ENCODE measurements at places on chromosomes 1 and 21.

- no peak for DNase-seq
Observed at GRCh38 chr21:46050668-46051378, 47.1 kb upstream of the COL6A2 start.

GRCh38 chr1:229131243-229132105 is 139.4 kb upstream of the RAB4A start:
- DNase-seq = no peak

- no peak for DNase-seq
Observed at GRCh38 chr1:224300346-224300745, 29.6 kb downstream of the NVL start.

- DNase-seq = no peak
Observed at GRCh38 chr1:225923381-225923691, 714 bp downstream of the PYCR2 start.

DNA sequence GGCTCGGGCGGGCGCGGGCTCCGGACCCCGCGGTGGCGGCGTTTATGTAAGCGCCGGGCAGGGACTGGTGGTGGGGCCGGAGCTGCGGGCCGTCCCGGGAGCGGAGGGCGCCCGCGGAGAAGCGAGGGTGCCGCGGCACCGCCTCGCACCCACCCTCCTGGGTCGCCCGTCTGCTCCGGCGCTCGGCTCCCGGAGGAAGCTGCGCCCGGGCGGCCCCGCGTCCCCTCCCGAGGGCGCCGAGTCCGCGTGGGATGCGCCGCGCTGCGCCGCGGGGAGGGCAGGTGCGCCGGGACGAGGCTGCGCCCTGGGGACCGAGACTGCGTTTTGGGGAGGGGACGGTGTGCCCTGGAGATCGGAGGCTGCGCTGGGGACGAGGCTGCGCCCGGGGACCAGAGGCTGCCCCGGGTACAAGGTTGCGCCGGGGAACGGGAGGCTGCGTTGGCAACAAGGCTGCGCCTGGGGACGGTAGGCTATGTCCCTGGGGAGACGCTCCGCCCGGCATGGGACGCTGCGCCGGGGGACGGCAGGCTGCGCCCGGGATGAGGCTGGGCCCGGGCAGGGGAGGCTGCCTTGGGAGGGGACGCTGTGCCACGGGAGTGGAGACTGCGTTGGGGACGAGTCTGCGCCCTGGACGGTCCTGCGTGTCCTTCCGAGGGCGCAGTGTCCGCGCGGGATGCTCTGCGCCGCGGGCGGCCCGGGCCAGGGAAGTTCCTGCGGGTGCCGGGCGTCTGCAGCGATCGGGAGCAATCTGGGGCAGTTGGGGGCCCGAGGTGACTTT is 627 bp downstream of the ADARB1 start:
- no peak for DNase-seq

GRCh38 chr1:113128116-113128515 is 55.1 kb downstream of the LRIG2 start:
- DNase-seq = no peak

DNA sequence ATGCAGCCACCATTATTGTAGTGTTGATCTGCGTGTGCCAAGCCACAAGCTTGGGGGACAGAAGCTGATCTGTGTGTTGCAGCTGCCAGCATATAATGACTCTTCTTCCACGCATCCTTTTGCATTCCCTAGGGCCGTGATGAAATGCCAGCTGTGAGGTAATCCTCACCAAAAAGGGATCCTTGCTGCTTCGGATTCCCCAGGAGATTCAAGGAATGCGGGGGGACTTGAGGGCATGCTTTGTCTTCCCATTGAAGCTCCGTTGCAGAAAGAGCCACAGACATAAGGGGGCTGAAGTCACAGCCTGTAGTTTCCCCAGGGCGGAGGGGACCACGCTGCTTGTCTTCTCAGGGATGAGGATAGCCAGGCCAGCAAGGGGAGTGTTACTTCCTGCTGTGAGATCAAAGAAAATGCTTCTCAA is 281.6 kb upstream of the FMN2 start:
- no peak for DNase-seq

DNA sequence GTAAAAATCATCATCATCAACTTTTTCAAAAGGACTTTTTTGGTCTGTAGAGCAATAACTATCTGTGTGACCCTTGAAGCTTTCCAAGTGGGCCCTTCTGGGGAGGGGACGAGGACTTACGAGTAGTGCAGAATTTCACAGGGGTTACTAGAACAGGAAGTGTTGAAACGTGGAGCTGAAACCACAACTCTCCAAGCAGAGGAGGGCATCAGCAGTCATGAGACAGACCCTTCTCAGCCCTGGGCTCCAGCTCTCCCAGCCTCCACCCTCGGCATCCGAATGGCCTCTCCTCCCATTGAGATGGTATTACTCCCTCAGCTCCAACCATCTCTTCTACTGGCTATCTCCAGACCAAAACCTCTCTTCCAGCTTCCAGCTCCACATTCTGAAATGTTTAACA is 3.6 kb downstream of the FAM89A start:
- no peak for DNase-seq

DNA sequence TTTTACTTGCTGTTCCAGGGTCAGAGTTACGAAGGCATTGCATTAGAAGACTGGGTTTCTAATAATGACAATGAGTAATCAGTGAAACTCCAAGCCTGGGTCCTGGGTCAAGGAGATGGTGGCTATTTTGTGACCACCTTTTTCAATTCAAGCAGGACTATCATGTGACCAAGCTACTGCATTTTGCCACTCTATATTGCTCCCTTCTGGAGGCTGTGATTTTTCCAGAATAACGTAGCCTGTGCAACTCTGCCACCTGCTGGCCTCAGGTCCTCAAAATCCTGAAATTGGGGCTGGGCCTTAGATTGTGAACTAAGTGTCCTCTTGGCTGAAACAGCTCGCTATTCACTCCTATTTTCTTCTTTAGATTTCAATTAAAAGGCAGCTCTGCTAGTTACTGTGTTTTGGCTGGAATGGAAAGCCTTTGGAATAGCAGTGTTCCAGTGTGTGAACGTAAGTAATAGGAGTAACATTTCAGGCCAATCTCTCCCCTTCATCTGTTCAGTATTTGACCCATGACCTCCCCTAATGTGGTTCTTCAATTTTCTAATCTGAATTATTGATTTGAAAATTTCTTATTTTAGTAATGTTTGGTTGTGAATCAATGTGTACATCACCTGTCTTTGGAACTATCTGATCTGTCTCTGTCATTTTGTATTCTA is 52.9 kb upstream of the CD46 start:
- no peak for DNase-seq

DNA sequence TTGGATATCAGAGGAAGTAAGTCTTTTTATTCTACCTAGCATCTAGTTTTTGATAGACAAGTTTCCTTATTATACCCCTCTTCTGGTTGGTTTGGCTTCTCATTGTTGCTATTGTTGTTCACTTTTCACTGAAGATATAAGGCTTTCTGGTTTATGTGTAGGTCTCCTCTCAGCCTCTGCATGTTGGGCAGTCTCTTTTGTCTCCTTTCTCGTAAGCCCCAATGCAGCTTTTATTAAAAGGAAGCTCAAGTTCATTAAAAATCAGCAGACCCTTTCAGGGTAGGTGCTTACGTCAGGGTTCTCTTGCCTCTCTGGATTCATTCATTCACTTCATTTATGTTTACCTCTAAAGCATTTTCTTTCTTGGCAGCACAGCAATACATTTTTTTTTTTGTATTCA is 4.8 kb upstream of the DHX9 start:
- DNase-seq = no peak

GRCh38 chr1:57422271-57423134 is 1.4 kb downstream of the DAB1 start:
- DNase-seq = no peak

GRCh38 chr1:15714406-15715136 is 21.5 kb upstream of the SLC25A34 start:
- DNase-seq = no peak

- DNase-seq = no peak
Observed at GRCh38 chr1:56340977-56341376, 238.4 kb downstream of the PLPP3 start.

DNA sequence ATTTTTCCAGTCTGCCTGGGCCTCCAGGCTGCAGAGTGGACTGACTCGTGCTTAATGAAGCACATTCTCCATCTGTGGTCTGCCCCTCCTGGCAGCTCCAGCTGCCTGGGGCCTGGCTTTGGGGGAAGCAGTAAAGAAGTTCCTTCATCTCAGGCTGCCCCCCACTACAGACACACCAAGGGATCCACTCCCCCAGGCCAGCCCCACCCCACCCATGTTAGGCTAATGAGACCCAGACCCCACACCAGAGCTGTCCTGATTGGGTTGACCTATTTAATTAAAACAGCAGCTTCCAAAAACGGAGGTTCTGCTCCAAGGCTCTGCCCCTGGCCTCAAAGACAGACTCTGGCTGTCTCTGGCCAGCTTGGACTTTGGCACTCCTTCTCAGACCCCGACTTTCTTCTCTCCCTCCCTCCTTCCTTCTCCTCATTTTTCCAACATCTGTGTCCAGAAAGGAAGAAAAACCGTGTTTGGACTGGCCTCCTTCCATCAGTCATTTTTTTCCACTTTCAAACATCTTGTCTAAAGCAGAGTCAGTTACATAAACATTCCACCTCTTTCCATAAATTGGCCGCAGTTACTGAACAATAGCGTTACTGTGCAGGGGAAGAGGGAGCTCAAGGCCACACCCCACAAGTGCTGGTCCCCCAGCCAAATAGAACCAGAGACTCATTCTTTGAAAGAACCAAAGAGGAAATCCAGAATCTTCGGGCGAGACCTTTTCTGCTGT is 29.7 kb downstream of the SERTAD4 start:
- no peak for DNase-seq

GRCh38 chr21:20551939-20552338 is 446.3 kb upstream of the NCAM2 start:
- no peak for DNase-seq

DNA sequence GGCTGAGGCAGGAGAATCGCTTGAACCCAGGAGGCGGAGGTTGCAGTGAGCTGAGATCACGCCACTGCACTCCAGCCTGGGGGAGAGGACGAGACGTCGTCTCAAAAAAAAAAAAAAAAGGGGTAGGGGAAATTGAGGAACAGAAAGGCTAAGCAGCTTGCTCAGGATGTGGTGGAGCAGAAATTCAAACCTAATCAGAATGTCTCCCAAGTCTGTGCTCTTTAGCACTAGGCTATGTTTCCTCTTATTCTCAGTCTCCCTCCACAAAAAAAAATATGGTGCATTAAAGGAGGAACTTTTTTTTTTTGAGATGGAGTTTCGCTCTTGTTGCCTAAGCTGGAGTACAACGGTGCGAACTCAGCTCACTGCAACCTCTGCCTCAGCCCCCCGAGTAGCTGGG is 114.2 kb downstream of the SLC16A1 start:
- no peak for DNase-seq

- no peak for DNase-seq
Observed at GRCh38 chr1:211135342-211135950, 1.5 kb upstream of the KCNH1 start.

DNA sequence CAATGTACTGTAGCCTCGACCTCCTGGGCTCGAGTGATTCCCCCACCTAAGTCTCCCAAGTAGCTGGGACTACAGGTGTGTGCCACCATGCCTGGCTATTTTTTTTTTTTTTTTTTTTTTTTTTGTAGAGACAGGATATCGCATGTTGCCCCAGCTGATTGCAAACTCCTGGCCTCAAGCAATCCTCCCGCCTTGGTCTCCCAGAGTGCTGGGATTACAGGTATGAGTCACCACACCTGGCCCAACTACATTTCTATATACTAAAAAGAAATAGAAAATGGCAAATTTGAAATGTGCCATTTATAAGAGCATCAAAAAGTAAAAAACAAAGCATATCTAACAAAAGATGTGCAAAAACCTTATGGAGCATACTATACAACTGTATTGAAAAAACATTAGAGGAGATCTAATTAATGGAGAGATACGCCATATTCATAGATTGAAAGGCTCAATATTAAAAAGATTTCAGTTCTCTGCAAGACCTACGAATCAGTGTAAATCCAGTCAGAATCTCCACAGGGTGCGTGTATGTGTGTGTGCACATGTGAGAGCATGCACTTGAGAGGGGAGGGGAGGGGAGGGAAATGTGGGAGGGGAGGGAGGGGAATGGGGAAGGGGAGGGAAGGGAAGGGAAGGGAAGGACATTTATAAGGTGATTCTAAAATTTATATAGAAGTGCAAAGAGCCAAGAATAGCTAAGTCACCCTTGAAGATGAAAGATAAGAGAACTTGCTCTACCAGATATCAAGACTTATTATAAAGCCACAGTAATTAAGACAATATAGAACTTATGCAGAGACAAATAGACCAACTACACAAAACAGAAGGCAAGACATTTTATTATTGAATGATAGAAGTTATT is 15.5 kb upstream of the PADI4 start:
- no peak for DNase-seq

Data from NCI-H1436 treated with DMSO at 0.1 percent for 48 hours (cell line).